ENCODE measurements at places on chromosomes 3 and 15.

DNA sequence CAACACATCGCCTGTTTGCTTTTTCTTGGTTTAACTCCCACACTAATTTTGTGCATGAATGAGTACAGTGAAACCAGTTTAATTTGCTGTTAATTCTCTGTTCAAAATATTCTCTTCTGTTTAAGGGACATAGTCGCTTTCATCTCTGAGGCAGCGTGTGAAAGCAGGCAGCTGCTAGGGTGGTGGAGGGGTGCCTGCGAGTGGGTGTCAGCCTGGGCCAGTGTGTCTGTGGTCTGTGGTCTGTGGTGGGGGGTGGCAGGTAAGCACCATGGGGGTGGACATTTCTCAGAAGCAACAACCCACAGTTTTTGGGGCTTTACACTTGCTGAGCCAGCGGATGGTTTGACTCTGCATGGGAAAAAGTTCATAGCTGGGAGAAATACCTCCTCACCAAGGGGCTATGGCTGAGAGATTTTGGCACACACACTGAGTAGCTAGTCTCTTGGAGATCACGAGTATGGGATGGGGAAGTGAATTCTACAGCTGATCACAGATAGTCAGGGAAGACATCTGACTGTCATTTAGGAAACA lies 109.2 kb downstream of the EPHB1 start:
- no peak for DNase-seq

- DNase-seq = no peak
These were observed 2.5 kb upstream of the PCSK6 start for GRCh38 chr15:101491734-101492640.

DNA sequence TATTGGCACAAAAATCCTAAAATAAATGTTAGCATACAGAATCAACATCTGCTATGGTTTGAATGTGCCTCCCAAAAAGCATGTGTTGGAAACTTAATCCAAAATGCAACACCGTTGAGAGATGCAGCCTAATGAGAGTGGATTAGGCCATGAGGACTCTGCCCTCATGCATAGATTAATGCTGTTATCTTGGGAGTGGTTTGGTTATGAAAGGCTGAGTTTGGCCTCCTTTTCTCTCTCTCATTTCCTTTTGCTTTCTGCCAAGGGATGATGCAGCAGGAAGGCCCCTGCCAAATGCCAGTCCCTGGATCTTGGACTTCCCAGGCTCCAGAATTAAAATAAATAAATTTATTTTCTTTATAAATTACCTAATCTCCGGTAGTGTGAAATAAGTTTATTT lies 49.4 kb downstream of the SYNM start:
- DNase-seq = no peak

DNA sequence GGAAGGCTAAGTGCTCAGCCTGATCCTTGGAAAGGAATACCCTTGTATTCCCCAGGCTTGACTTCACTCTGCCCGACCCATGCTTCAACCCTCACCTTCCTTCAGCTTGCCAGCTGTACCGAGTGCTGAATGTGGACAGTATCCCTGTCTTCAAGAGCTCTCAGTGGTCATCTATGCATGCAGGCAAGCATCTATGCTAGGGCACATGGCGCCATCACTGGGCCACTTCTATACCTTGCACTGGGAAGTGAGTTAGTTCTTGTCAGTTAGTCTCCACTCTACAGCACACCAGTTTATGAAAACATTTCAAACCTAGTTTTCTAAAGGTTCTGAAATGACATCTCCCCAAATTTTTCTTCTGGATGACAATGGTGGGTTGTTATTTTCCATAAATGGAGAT lies 82.0 kb upstream of the MYRIP start:
- no peak for DNase-seq

GRCh38 chr3:23396746-23397145 lies 193.6 kb downstream of the UBE2E2 start:
- no peak for DNase-seq

- DNase-seq = no peak
These were observed 28.8 kb upstream of the TRIM59 start for GRCh38 chr3:160478338-160478737.

DNA sequence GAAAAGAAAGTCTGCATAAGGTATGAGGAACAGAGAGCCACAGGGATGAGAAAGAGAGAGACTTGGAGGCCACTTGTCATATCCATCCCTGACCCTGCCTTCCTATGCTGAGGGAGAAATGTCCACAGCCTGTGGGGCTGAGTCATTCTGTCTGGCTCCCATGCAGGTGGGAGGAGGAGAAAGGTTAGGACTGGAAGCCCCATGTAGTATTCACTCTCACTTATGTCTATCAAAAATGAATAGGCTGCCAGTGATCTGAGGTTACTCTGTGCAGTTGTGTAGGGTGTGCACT lies 71.3 kb downstream of the RAB11A start:
- no peak for DNase-seq

- DNase-seq = no peak
These were observed 173.4 kb downstream of the MCTP2 start for GRCh38 chr15:94404733-94405283.

DNA sequence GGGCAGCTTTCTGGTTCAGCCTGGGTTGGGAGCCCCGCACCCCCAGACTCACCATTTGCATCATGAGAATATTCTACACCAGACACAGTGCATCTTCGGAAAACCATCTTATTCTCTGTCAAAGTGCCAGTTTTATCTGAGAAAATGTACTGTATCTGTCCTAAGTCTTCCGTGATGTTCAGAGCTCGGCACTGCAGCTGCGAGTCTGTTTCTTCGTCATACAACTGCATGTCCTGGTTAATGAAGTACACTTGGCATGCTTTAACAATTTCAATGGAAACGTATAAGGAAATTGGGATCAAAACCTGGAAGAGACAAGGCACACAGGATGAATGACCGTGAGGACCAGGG lies 141.5 kb downstream of the ATP10A start:
- no peak for DNase-seq

Data from activated CD4-positive, alpha-beta T cell treated with anti-CD3 and anti-CD28 coated beads for 4 hours (primary cell).